ENCODE measurements at places on chromosomes 5 and 9.

GRCh38 chr9:3403315-3403714, 122.5 kb downstream of the RFX3 start:
- DNase-seq: no peak

DNA sequence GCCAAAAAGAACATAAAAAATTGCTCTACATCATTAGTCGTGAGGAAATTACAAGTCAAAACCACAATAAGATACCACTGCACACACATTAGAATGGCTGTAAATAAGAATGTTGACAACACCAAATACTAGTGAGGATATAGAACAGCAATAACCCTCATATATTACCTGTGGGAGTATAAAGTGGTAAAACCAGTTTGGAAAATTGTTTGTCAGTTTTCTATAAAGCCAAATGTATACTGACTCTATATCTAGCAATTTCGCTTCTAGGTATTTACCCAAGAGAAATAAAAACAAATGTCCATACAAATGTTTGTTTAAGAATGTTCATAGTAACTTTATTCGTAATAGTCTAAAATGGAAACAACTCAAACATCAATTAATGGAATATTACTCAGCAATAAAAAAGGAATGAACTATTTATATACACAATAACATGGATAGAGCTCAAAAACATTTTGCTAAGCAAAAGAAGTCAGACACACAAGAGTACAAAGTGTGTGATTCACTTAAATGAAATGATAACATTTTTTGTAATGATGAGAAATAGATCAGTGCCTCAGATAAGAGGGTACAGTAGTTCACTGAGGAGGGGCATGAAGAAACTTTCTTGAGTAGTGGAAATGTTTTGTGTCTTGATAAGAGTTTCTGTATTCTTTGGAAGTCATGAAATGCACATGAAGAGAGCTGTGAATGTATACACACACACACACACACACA, 219.6 kb upstream of the ZNF462 start:
- DNase-seq: no peak

DNA sequence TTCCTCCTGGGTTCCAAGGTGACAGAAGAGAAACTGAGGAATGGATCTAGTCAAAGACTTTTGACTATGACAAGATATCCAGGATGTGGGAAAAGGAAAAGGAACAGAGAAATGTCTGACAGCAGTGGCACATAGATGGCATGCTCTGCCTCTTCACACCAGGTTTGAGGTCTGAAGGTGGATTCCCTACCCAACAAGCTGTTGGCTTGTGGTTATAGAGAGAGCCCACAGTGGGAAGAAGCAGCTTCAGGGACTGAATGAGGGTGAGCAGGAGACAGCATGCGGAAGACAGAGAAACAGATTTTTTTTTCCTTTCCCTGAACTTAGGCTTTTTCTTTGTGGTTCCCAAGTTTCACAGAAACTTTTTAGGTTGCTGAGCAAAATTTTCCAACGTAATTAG, 20.6 kb downstream of the IFNW1 start:
- DNase-seq: no peak

- no peak for DNase-seq
Measured at GRCh38 chr9:7130266-7130820, 372.6 kb downstream of the KDM4C start.

DNA sequence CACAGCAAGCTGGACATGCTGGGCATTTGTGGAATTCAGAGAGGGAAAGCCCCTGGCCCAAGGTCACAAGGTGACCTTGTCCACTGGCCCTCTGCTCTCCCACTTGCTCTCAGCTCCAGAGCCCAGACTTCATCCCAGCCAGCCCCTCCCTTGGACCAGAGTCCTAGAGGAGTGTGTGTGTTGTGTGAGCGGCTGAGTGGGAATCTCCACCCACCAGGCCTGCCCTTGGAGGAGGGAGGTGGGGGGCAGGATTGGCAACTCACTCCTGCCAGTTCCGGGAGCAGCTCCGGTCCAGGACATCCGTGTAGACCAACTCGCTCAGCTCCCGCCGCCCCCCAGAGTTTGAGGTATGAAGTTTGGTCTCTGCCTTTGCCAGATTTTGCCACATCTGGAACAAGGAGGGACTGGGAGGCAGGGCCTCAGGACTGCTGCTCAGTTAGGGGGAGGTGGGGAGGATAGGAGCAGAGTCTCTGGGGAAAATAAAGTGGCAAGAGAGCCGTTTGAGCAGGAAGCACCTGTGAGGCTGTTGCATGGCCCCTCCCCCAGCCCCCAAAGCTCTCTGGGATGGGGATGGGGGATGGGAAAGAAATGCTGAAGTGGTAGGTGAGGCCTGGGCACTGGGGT, 1.4 kb downstream of the MZB1 start:
- peak; percentile 45 for DNase-seq

DNA sequence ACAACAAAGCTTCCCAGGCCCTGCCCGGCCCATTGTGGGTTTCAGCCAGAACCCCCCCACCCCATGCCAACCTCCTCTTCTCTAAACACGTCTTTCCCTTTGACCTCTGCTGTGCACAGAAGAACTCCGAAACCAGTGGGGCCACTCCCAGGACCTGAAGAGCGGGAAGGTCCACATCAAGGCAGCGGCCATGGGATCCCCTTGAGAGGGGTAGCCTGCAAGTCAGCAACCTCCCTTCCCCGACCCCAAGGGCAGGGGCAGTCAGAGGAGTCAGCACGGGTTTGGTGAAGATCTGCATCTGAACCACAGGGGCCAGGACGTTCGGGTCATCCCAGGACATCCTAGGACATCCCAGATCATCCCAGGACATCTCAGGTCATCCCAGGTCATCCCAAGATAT, 379.9 kb upstream of the IRX4 start:
- DNase-seq: no peak

- DNase-seq: no peak
Measured at GRCh38 chr5:149206524-149207141, 65.0 kb upstream of the AFAP1L1 start.

DNA sequence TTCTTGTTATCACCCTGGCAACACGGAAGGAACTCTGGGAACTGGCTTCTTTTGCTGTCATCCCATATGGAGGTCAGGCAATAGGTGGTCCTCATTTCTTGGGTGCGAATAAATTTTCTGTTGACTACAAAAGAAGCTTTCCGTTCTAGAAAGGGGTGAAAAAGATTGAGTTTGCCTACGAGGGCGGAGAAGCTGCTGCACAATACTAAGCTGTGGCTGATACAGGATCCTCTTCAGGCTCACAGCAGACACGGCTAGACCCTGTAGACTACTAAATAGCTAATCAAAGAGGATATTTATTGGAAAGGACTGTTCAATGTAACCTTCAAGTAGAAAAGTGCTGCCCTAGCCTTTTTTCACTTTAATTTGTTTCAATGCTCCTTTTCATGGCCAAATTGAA, 58.1 kb downstream of the TJP2 start:
- no peak for DNase-seq

DNA sequence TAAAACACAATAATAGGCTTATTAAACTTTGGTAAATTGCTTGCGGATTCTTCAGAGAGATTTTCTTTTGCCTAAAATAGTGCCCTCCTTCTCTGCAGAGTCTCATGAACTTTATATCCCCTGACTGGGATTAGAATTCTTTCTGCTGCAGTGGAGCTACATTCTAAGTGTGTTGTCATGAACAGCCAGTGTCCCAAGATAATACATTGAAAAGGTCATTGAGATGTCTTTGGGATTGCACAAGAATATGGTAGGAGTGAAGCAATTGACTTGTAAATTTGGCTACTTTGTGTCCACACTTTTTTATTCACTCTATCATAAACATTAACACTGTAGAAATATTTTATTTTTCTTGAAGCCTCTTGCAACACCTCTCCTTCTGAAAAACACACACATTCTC, 604.5 kb downstream of the GABRG2 start:
- DNase-seq: no peak
